ENCODE measurements at places on chromosomes 7 and 10. TPM values are rescaled to one million over a fixed set of nuclear protein-coding genes. Genes with fewer than 3 reads are reported as not detected.

GRCh38 chr10:43692051-43692825 is 43.6 kb upstream of the ZNF32 start:
- DNase-seq: no peak

DNA sequence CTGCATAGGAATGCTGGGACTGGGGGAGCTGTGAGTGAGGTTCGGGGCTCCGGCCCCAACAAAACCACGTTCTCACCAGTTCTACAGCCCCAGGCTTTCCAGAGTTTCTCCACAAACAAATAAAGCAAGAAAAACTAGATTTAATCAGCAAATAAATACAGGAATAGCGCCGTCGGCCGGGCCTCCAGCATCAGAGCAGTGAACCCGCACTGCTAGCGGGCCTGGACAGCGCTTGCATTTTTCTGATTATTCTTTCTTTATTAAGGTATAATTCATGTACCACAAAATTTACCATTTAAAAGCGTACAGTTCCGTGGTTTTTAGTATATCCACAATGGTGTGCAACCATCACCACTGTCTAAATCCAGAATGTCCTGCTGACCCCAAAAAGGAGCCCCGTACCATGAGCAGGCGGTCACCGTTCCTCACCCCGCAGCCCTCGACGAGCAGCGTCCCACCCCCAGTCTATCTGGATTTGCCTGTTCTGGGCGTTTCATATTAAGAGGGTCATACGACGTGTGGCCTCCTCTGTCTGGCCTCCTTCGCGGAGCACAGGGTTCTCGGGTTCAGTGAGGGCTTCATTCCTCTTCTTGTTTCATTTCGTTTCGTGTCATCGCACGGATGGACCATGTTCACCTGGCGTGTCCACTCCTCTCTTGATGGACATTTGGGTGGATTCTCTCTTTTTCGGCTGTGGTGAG is 35.5 kb upstream of the FOXL3 start:
- no peak for DNase-seq

GRCh38 chr7:67692425-67692824 is 695.8 kb downstream of the TYW1 start:
- DNase-seq: peak; percentile 84

AKR1B15 gene
- total RNA-seq: not detected

Data from left lobe of liver (tissue), 2 donors.